ENCODE measurements at places on chromosomes 7 and 10.

GRCh38 chr10:100485366-100485765, 22.6 kb downstream of the WNT8B start:
- no peak for DNase-seq

GRCh38 chr10:113517165-113517900, 35.5 kb upstream of the HABP2 start:
- DNase-seq: no peak

DNA sequence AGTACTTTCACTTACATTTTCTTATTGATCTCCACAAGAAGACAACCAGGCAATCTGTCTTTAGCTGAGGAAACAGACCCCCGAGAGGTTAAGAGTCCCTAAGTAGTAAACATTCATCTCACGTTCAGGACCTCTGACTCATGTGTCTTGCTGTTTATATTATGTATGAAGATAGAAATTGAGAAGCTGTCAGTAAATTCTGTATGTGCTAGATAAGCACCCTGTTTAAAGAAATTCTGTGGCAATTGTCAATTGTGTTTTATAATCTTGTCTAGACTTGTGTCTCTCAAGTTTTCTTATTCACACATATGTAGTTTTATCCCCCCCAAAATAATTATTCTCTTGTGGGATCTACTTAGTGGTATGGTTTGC, 14.5 kb downstream of the ADK start:
- no peak for DNase-seq

GRCh38 chr10:116053910-116054309, 219.1 kb downstream of the GFRA1 start:
- no peak for DNase-seq

GRCh38 chr7:138864667-138865066, 66.7 kb upstream of the ATP6V0A4 start:
- DNase-seq: no peak
